ENCODE measurements at places on chromosomes 11 and 22.

- DNase-seq, result no peak
These were observed 32.4 kb upstream of the ETS1 start for GRCh38 chr11:128619540-128620308.

DNA sequence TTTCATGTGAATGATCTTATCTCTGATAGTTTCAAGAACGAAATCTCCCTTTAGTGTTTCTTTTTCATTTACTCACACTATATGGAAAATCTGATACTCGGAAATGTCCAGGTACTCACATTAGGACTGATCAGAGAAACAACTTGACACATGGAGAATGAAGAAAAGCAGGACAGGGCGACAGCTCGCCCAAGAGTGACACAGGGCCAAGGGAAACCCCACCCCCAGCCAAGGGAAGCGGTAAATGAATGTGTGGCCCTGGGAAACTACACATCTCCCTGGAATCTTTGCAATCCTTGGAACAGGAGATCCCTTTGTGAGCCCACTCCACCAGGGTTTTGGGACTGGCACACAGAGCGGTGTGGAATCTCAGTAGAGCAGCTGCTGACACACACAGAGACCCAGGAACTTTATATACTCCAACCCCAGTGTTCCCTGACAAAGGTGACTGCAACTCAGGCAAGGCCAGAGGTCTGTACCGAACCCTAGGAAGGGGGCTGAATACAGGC, 303.7 kb upstream of the ARHGAP42 start:
- DNase-seq, result no peak

GRCh38 chr11:66360406-66361073, 11.0 kb downstream of the SLC29A2 start:
- DNase-seq, result no peak

GRCh38 chr11:120810251-120810650, 213.7 kb upstream of the TBCEL start:
- DNase-seq, result peak; percentile 47

DNA sequence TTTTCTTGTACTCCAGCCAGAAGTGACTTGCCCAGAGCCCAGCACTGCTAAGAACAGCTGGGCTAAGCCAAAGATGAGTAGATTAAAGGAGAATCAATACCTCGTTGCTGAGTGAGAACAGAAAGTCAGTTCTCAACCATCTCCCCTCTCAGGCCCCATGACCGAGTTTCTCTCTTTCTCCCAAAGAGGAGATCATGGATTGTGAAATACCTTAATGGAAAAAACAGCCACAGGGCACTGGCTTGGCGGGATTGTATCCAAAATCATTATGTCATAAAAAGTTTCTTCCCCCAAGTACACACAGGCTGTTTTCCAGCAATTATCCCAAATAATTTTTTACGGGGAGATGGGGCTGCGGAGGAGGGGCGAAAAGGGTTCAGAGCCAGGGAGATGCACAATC, 111.8 kb upstream of the TMEM45B start:
- DNase-seq, result no peak

- DNase-seq, result peak; percentile 87
These were observed 87.9 kb downstream of the ADAMTS15 start for GRCh38 chr11:130536106-130537040.

DNA sequence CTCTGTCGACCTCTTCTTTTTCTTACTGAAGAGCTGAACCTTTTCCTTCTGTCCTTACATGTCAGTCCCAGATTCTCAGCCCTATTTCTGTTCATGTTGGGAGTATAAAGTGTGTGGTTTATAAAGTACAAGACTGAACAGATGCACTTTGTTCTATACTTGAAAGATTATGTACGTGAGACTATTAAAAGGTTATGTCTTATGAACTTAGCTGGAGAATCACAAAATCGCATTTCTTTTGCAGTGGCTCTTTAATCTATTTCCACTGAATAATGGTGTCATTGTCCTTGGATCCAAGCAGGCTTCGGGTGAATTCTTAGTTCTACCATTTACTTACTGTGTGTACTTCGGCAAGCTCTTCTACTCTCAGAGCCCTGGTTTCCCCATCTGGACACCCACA, 558.4 kb downstream of the TMEM135 start:
- no peak for DNase-seq

DNA sequence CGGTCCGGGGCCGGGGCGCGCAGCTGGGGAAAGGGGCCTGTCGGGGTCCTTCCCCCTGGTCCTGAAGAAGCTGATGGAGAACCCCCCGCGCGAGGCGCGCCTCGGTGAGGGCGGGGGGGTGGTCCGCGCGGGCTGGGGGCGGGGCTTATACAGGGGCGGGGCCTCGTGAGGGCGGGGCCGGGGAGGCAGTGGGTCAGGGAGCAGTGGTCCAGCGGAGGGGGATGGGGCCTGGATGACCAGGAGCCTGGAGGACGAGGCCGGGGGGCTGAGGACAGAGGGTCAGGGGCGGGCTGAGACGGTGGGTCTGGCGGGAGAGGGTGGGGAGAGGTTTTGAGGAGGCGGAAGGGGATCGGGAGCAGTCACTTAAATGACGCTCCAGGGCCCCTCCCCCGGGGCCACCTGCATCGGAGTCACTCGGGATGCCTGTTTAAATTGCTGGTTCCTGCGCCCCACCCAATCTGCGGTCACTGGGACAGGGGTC, 396 bp downstream of the TEF start:
- peak; percentile 51 for DNase-seq

DNA sequence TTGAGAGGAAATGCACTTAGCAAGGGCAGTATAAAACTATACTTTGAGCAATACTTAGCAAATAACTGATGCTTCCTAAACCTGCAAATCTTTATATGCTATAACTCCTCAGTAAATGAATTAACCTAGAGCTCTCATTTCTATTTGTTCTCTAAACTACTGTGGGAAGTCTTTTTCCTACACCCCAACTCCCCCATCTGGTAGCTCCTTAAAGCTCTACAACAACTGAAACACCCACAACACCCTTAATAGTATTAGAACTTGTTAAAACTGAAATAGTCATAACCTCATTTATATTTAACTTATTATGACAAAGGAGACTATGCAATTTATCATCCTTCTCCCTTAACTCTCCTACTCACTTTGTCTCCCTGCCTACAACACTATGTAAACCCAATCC, 43.4 kb downstream of the GUCY1A2 start:
- DNase-seq, result no peak

GRCh38 chr22:28942801-28943500, 59.6 kb downstream of the ZNRF3 start:
- no peak for DNase-seq

DNA sequence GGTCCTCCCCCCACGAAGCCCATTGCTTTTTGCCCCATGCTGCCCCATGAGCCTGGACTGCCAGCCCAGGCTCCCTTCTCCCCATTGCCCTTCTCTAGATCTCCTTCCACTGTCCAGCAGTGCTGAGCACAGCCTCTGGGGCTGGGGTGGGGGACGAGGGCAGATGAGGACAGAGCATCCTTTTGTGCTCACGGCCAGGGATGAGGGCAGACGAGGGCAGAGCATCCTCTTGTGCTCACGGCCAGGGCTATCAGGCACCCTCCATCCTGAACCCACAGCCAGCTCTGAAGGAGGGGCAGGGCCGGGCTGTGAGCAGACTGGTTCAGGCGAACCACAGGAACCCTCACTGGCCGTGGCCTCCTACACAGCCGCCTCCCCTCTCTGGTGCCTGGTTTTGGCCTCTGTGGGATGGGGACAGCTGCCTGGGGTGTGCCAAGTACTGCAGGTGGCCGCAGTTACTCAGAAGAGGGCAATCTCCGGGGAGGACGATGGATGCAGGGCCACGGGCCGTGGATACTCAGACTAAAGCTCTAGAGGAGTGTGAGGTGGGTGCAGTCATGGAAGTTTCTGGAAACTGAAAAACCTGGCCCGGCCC, 1258.8 kb downstream of the BRD1 start:
- no peak for DNase-seq

DNA sequence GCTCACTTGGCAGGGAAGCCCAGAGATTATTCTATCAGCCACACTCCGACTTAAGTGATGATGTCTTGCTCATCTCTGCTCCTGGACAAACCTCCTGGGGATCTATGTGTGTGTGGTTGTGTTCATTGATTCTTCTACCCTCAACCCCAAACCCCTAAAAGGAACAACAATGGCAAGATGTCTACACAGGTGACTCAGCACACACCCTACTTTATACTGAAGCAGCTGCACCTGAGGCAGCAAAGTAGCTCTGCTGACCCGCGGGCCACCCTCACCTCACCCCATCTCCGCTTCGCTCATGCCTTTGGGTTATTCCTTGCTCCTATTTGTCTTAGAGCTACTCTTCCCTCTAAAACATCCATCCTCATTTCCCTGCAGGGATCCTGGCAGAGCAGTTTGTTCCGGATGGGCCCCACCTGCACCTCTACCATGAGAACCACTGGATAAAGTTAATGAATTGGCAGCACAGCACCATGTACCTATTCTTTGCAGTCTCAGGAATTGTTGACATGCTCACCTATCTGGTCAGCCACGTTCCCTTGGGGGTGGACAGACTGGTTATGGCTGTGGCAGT, 38.7 kb downstream of the TMEM45B start:
- no peak for DNase-seq

DNA sequence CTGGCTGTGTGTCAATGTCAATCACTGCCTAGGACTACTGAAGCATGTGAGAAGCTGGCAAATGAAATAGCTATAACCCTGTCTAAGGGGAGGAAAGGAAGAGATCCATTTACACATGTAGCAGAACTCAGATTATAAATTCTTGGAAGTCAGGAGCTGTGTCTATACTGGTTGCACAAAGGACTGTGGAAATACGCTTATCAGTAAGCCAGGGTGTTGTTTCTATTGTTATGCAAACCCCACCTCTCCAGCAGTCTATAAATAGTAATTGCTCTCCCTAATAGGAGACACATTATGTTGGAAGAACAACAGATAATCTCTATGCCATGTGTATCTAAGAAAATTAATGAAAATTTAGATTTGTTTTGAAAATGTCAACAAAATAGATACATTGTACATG, 693.4 kb upstream of the CCDC90B start:
- DNase-seq, result no peak

- DNase-seq, result no peak
These were observed 9.0 kb upstream of the MS4A10 start for GRCh38 chr11:60776167-60776566.

DNA sequence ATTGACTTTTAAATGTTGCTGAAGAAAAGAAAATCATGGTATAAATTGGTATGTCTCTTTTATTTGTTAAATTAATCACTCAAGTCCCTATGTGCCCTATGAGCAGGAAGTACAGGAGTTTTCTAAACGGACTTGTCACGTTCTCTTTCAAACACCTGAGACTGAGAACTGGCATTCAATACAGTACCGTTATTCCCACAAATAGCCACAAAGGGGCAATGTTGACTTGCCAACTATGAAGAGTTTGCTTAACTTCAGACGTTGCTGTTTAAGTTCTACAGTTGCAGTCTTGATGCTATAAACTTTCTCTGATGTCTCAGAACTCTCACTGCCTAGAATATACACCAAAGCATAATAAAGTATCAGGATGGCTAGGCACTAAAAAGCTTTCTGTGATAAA, 7.6 kb downstream of the OR56A1 start:
- peak; percentile 74 for DNase-seq

DNA sequence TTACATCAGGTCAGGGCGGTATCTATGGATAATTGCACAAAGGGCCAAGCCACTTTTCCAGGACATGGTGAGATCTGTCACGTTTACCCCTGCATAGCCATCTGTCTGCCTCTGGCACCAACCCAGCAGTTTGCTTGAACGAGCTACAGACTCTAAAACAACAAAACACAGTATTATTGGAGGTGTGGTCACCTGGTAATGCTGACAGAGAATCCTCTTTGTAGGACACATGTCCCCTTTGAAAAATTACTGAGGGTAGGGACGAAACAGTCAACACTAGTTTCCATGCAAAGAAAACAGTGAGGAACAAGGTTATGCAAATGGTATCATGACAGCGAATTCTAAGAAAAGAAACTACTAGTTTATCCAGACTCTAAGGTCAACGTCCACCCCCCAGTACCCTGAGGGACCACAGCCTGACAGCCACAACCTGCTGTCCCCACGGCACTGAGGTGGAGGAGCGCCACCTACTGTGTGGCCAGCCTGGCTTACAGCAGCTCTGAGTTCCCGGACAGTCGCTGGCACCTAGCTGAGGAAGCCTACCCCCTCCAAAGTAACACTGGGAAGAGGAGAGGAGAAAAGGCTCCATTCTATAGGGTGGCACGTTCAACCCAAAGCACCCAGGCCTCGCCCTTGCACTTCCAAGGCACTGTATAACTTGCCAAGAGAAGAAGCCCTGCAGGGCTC, 117.4 kb upstream of the BID start:
- DNase-seq, result no peak

DNA sequence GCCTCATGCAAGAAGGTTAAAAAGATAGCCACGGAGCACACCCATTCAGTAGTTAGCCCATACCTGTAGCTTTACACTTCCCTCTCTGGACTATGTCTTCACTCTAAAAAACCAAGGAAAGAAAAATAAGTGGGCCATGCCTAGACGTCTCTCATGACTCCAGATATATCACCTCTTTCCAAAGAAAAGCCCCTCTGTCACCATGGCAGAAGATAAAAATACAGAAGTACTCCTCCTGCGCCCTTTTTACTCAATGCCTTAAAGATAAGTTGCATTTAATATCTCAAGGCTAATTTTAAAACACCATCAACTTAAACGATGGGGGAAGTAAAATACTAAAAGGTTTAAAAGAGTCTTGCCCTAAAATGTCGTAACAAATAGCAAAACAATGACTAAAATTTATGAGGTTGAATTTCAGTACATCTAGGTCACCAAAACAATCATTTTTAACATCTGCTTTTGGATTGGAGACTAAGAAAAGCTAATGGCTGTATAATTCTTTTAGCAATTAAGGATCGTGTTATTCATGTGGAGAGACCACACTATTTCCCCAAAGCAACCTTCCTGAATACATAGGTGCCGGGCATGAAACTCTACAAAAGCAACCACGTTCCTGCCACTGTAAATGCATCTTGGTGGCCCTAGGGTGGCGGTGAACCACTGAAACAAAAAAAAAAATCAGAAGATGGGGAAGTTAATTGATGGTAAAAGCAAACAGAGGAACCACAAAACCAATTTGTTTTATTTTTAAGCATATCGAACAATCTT, 46.0 kb downstream of the CELF1 start:
- peak; percentile 44 for DNase-seq

- DNase-seq, result peak; percentile 46
These were observed 94.2 kb upstream of the TBCEL start for GRCh38 chr11:120929664-120930154.

GRCh38 chr22:24699876-24700275, 74.6 kb downstream of the PIWIL3 start:
- DNase-seq, result no peak

Data from fibroblast of the aortic adventitia (primary cell).